Activated T-helper 1 cell treated with Interleukin-2 at 50 U/mL for 16 hours (primary cell): ENCODE measurements at places on chromosomes 2 and 18.

DNA sequence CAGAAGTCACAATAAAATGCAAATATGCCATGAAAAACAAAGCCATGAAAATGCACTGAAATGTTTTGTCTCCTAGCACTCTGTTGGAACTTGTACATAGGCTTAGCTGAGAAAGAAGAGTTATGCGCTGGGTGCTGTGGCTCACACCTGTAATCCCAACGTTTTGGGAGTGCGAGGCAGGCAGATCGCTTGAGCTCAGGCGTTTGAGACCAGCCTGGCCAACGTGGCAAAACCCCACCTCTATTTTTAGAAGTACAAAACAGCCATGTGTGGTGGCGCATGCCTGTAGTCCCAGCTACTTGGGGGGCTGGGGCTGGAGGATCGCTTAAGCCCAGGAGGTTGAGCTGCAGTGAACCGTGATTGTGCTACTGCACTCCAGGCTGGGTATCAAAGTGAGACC lies 39.9 kb downstream of the IRS1 start:
- DNase-seq = no peak

GRCh38 chr2:224040753-224041152 lies 1.7 kb upstream of the SERPINE2 start:
- no peak for DNase-seq

GRCh38 chr2:207835805-207836204 lies 66.1 kb upstream of the FZD5 start:
- DNase-seq = no peak

DNA sequence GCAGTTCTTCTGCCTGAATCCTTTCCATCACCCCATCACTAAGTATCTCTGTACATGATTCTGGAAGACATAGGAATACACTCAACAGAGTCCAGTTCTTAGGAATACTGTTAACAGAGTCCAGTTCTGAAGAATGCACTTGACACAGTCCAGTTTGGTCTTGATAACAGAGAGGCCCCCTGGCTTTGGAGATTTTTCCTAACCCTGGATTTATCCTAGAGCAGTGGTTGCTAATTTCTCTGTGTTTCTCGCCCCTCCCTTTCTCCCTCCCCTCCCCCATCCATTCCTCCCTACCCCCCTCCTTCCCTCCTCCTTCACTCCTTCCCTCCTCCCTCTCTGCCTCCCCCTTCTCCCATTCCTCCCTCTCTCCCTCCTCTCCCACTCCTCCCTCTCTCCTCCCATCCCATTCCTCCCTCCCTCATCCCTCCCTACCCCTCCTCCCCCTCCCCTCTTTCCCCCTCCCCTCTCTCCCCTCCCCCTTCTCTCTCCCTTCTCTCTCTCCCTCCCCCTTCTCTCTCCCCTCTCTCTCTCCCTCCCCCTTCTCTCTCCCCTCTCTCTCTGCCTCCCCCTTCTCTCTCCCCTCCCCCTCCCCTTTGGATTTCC lies 105.4 kb downstream of the RTN4 start:
- no peak for DNase-seq

DNA sequence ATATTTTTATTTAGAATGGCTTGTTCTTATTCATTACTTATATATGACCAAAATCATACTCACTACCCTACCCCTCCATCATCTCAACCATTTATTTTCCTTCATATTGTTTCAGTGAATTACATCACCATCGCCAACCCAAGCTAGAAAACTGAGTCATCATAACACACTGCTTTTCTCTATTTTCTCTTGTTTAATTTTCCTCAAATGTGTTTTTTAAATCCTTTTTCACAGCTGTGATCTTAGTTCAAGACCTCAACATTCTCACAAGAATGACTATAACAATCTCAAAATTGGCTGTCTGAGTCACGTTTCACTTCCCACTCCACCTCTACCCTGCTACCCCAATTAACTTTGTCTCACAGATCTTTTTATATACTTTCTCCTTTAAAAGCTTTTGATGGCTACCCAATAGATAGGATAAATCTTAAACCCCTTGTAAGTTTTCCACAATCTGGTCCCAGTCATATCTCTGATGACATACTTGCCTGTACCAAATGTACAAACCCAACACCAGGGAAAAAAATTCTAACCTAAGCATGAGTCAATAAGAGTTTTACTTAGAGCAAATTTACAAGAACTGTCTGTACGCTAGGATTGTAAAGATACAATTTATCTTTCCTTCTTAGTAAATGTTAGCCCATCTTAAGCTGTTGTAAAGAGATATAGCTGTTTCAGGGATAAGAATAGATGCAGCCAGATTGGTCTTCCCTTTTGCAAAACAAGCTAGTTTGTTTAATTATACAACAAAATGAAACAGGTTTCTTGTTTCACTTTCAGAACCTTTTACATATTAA lies 635.1 kb upstream of the SLC39A10 start:
- DNase-seq = no peak
